ENCODE measurements at places on chromosomes 2 and 18.

- DNase-seq = no peak
Measured at GRCh38 chr2:135732561-135732960, 9.1 kb upstream of the UBXN4 start.

- peak; percentile 27 for DNase-seq
Measured at GRCh38 chr2:204110338-204110741, 173.8 kb downstream of the ICOS start.

DNA sequence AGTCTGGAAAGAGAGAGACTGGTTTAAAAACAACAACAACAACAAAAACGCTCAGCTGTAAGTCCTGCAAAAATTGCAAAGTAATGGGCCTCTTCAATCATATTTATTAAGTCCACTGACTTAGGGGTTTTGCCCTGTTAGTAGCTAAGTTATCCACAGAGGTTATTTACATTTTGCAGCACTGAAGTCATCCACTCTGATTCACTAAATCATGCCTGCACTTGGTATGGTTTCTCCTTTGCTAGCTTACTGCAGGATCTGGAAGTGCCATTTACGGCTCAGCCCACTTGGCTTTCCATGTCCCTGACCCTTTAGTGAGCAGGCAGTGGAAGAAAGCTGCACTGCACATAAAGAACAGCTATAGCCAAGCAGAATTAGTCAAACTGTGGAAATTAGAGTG, 484.4 kb downstream of the NRXN1 start:
- no peak for DNase-seq

- no peak for DNase-seq
Measured at GRCh38 chr2:159119652-159120257, 151.3 kb downstream of the TANC1 start.

GRCh38 chr2:113157897-113158753, 15.6 kb upstream of the PSD4 start:
- no peak for DNase-seq

GRCh38 chr2:145366341-145366740, 846.4 kb upstream of the ZEB2 start:
- DNase-seq = no peak

GRCh38 chr2:12587228-12587627, 129.5 kb upstream of the TRIB2 start:
- no peak for DNase-seq

- no peak for DNase-seq
Measured at GRCh38 chr2:11827547-11827946, 81.1 kb downstream of the LPIN1 start.
